ENCODE measurements at places on chromosomes 1 and 21.

- no peak for DNase-seq
These were observed 110.8 kb downstream of the LACTBL1 start for GRCh38 chr1:22861764-22862440.

DNA sequence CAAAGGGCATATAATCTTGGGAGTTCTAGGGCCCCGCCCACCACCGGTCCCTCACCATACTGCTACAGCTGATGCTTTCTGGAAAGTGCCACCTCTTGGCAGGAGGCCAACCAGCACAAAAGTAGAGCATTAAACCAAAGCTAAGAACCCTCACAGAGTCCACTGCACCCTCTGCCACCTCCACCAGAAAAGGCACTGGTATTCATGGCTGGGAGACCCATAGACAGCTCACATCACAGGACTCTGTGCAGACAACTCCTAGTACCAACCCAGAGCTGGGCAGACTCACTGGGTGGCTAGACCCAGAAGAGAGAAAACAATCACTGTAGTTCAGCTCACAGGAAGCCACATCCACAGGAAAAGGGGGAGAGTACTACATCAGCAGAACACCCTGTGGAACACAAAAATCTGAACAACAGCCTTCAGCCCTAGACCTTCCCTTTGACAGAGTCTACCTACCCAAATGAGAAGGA is 10.8 kb downstream of the THEM4 start:
- no peak for DNase-seq

GRCh38 chr1:14429577-14429976 is 168.9 kb upstream of the KAZN start:
- DNase-seq: no peak

DNA sequence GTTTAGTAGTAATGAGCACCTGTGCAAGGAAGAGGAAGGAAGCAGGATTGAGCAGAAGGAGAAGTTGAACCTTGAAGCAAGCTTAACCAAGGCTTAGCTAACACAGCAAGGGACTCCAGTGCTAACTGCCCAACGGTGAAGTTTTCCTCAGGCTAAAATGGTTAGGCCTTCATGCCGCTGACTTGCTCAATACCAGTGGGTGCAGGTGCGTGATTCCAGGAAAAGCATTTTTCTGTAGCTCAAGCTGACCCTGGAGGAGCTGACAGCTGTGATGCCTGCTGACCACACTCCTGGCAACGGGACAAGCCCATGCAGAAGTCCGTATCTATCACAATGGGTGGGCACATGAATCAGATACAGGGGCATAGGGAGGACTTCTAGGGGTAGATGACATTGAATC is 76.5 kb upstream of the FGGY start:
- DNase-seq: no peak

DNA sequence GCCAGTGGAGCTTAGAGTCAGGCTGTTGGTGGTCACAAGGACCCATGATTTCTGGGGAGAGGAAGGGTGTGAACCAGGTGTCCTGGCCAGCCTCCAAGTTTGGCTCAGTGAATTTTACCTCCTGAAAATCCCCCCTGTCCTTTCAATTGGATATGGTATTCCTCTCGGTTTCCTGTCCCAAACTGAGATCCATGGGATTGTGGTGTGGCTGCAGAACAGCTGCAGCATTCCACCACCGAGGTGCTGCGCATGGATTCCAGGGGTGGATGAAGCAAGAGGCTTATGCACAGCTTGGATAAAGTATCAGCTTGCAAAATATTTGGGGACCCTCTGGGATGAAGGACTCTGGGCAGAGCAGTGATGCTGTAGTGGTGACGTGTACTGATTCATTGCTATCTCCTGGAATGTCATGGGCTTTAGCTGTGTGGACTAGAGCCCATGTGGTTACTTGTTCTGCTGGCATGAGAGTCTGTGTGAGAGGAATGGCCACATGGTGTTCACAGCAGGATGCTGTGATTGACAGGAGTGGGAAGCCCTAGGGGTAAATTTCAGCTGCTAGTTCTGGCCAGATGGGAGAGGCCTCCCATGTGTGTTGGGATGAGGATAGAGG is 148.7 kb upstream of the SPAG17 start:
- DNase-seq: no peak

DNA sequence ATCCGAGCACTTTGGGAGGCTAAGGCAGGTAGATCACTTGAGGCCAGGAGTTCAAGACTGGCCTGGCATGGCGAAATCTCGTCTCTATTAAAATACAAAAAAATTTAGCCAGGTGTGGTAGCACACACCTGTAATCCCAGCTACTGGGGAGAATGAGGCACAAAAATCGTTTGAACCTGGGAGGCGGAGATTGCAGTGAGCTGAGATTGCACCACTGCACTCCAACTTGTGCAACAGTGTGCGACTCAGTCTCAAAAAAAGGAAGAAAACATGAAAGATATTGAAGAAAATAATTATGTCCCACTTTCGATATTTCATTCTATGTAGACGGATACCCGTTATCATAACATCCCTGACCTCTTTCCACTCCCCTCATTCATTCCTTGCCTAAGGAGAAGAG is 19.2 kb downstream of the TUT4 start:
- no peak for DNase-seq

DNA sequence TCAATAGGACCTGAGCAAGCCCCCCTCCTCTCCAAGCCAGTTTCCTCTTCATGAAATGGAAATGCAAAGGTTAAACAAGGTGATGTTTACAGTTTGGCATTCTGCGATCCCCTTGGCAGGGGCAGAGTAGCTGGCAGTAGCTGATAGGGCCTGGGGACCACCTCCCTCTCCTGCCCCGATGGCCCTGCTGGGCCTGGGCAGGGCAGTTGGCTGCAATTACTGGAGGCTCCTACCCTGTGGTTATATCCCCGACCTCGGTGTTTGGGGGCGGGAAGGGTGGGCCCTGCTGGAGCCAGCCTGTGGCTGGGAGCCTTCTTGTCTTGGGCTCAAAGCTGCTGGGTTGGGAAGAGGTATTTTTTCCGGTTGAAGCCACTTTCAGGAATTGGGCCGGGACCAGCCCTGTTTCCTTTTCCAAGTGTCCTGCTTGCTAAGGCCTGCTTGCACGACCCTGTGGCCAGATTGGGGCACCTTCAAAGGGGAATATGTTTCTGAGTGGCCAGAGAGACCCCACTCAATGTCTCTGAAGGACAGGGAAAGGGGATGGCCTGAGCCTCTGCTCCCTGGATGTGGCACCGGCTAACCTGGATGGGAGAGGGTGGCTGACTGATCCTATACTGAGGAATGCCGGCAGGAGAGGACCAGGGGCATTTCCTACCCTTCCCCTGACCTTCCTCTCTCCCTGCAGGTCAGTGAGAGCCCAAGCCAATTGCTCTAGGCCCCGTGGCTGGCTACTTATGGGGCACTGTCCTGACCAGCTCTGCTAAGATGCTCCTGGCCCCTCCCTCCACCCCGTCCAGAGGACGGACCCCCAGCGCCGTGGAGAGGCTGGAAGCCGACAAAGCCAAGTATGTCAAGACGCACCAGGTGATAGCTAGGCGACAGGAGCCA is 1.9 kb downstream of the FAM110D start:
- DNase-seq: no peak

- DNase-seq: no peak
These were observed 26.8 kb upstream of the TARBP1 start for GRCh38 chr1:234505769-234506102.

- no peak for DNase-seq
These were observed 49.7 kb downstream of the NTPCR start for GRCh38 chr1:232999956-233000625.

DNA sequence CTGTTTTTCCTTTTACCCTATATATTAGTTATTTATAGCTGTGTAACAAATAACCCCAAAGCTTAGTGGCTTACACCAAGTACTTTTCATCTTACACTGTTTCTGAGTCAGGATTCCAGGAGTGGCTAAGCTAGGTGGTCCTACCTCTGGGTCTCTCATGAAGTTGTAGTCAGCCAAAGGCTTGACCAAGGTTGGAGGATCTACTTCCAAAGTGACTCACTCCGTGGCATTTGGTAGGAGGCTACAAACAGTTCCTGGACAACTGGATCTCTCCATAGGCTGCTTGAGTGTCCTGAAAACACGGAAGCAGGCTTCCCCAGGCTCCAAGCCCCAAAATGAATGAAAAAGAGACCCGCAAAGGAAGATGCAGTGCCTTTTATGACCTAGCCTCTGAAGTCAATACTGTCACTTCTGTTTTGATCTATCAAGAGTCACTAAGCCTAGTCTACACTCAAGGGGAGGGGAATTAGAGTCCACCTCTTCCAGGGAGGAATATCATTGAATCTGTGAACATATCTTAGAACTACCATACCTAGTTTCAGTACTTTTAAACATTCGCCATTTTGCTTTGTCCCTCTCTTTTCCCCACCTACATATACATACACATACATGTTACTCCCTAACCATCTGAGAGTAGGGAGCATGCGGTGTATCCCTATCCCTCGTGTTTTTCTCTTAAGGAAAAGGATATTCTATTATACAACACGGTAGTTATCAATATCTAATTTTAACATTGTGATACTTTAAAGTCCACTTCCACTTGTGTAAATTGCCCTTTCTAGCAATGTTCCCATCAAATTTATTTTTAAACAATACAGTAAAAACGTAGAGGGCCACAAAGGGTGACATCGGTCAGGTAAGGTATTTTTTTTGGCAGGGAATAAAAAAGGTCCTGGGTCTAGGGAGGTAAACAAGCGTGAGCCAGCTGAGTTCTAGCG is 67.2 kb downstream of the SLC35A3 start:
- no peak for DNase-seq

DNA sequence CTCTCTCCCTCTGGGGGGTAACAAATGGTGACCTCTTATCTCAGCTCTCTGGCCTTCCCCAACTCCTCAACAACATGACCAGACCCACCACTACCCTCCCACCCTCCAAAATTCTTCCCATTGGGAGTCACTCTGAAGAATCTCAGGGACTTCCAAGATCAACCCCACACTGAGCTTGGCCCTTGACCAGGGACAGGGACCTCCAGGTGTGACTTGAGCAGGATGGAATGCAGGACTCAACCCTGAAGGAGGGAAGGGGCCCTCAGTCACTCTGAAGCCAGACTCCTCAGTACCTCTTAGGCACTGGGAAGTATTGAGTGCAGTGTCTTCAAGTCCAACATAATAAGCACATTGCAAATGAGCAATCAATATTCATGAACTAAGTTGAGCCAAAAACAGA is 1.9 kb downstream of the CASQ1 start:
- DNase-seq: no peak

- DNase-seq: no peak
These were observed 6.7 kb upstream of the MAN1C1 start for GRCh38 chr1:25609921-25610320.

DNA sequence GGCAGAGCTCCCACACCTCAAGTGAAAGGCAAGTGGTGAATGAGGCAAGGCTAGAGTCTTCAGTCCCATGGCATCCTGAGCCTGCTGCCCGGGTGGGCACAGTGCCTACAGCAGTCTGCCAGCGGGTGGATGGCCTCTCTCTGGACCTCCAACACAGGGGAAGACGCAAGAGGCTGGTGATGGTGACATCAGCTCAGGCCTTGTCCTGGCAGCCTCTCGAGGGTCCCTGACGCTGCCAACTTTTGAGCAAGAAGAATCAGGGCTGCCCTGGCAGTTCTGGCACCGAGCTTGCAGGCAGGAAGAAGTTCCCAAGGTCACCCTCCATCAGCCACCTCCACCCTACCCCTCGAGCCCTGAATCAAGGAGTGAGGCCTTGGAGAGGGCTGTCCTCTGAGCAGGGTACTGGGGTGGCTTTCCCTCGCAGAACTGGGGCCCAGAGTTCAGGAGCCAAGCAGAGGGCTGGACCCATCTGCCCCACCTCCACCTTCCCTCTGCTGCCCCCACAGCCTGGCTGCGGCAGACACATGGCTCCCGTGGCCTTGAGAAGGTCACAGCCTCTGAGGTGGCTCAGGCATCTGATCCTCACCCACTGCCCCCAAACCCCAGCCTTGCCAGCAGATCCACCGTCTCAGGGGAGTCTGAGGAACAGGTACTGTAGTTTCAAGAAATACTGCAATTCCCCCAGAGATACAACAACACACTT is 5.8 kb downstream of the RAP1GAP start:
- no peak for DNase-seq

GRCh38 chr1:1308756-1309250 is 406 bp downstream of the PUSL1 start:
- no peak for DNase-seq

DNA sequence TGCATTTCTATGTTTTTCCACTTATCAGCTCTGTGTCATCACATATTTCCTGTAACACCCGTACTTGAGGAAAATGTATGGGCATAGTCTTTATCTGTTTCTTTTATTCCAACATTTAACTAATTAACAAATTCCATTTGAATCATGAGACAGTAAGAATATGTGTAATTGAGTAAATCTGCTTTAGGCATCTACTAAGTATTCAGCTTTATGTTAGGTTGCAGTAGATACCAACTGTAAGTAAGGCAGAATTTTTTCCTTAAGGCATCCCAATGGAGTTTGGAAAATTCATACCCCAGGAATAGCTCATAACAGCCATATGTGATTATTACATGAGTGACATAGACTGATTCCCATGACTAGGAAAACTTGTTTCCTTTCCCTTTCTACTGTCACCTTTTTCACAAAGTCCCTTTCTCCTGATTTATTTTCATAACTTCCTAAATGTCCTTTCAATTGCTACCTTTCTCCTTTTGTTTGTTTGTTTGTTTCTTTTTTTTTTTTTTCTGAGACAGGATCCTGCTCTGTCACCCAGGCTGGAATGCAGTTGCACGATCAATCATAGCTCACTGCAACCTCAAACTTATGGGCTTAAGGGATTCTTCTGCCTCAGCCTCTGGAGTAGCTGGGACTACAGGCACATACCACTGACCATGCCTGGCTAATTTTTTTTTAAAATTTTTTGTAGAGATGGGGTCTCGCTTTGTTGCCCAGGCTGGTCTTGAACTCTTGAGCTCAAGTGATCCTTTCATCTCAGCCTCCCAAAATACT is 59.8 kb upstream of the CACYBP start:
- DNase-seq: no peak

DNA sequence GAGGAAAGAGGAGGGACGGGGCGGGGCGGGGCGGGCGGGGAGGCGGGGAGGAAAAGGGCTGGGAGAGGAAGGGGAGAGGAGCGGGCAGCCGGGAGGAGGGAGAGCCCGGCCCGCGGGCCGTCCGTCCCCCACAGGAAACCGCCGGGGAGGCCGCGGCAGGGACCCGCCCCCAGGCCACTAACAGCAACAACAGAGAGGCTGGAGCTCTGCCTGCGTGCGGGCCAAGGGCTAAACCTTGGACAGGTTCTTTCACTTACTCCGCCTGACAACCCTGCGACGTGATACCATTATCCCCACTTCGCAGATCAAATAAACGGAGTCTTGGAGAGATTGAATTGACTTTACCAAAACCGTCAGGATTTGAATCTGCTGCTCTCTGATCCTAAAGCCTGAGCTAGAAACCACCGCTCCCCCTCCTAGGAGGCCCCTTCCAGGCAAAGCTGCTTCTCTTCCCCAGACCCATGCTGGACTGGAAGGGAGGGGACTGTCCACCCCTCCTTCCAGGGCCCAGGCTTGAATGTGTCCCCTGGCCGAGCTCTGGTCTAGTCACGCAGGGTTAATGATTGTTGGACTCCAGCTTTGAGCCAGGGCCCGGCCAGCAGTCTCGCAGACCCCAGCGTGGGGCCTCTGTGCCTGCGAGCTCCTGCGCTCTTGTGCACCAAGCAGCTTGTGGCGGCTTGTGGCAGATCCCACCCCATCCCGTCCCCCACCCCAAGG is at the start of gene EVA1B:
Gene EVA1B, minus strand, starts transcription at position 10 of the 717 bp plus-strand sequence. CDS start 608 bp downstream, outside the sequence.
- no peak for DNase-seq

All from activated CD4-positive, CD25-positive, alpha-beta regulatory T cell (primary cell).